Endothelial cell of coronary artery (primary cell): ENCODE measurements at places on chromosomes 12 and 14. TPM values are rescaled to one million over a fixed set of nuclear protein-coding genes. Genes with fewer than 3 reads are reported as not detected.

The VRTN gene
- not detected in 2 replicates for total RNA-seq

The NRL gene
- 0.19 and 0.45 TPM in 2 replicates for total RNA-seq

The CCNB1IP1 gene
- 27.8 and 33.6 TPM in 2 replicates for total RNA-seq

The CRIP2 gene
- total RNA-seq, result 200 and 227 TPM in 2 replicates

The SLCO1B3 gene
- total RNA-seq, result not detected in 2 replicates

The SPX gene
- 0.09 TPM in 2 replicates for total RNA-seq

The EEF1AKMT3 gene
- total RNA-seq, result 2.7 and 3.7 TPM in 2 replicates

The DIO3 gene
- total RNA-seq, result not detected in 2 replicates

The KRT80 gene
- total RNA-seq, result 5.5 and 6.7 TPM in 2 replicates

The CLEC6A gene
- not detected in 2 replicates for total RNA-seq

The HSPA2 gene
- 2.7 and 7.9 TPM in 2 replicates for total RNA-seq

The CD163 gene
- under 0.01 TPM in 1 of 2 replicates, not detected in the other for total RNA-seq

The UNC79 gene
- under 0.01 TPM in 2 replicates for total RNA-seq

The ACSM4 gene
- not detected in 2 replicates for total RNA-seq

The SIRT4 gene
- 1.3 TPM in 2 replicates for total RNA-seq

The NABP2 gene
- 22.6 and 29.8 TPM in 2 replicates for total RNA-seq

The NRXN3 gene
- total RNA-seq, result 2.6 and 3.3 TPM in 2 replicates

The CLEC2A gene
- not detected in 2 replicates for total RNA-seq

The LRRC43 gene
- 0.72 and 0.85 TPM in 2 replicates for total RNA-seq

The CLMN gene
- 2.5 and 3.8 TPM in 2 replicates for total RNA-seq

The C12orf50 gene
- total RNA-seq, result 0.09 TPM in 1 of 2 replicates, not detected in the other

The MMP17 gene
- total RNA-seq, result 4.4 and 16.4 TPM in 2 replicates

The PIWIL1 gene
- not detected in 2 replicates for total RNA-seq

The KRT79 gene
- total RNA-seq, result 0.28 TPM in 1 of 2 replicates, not detected in the other

The NPFF gene
- not detected in 2 replicates for total RNA-seq

The ADCK1 gene
- 2.2 and 2.9 TPM in 2 replicates for total RNA-seq
